ENCODE measurements at places on chromosomes 11 and 22.
A peak's percentile ranks its signal among the peaks of the same experiment; 100 is the strongest.

DNA sequence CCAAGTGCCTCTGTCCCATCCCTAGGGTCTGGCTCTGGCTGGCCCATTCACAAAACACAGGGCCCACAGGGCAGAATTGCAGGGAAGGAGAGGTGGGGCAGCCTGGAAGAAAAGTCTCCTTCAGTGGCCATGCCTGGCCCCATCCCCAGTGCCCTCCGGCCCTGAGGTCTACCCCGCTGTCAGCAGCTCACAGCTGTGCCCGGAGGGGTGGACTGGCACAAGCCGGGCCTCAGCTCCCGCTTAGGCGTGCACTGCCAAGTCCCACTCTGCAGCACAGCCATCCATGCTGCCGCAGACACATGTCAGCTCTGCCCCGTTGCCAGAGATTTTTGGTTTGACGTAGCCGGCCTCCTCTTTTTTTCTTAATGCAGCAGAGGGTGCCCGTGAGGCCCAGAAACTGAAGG, 3.9 kb upstream of the SCN2B start:
- no peak for DNase-seq

GRCh38 chr11:6433998-6434660, 6.7 kb downstream of the HPX start:
- no peak for DNase-seq

- DNase-seq = no peak
Observed at GRCh38 chr22:41184679-41185078, 20.4 kb upstream of the L3MBTL2 start.

GRCh38 chr11:33942954-33943353, 51.1 kb upstream of the LMO2 start:
- no peak for DNase-seq

GRCh38 chr22:27754247-27754887, 47.2 kb downstream of the MN1 start:
- no peak for DNase-seq

- no peak for DNase-seq
Observed at GRCh38 chr11:1163321-1163910, 5.7 kb downstream of the MUC5AC start.

GRCh38 chr11:131671734-131672133, 301.3 kb downstream of the NTM start:
- DNase-seq = no peak

GRCh38 chr11:69880041-69880825, 61.0 kb upstream of the FGF3 start:
- no peak for DNase-seq

DNA sequence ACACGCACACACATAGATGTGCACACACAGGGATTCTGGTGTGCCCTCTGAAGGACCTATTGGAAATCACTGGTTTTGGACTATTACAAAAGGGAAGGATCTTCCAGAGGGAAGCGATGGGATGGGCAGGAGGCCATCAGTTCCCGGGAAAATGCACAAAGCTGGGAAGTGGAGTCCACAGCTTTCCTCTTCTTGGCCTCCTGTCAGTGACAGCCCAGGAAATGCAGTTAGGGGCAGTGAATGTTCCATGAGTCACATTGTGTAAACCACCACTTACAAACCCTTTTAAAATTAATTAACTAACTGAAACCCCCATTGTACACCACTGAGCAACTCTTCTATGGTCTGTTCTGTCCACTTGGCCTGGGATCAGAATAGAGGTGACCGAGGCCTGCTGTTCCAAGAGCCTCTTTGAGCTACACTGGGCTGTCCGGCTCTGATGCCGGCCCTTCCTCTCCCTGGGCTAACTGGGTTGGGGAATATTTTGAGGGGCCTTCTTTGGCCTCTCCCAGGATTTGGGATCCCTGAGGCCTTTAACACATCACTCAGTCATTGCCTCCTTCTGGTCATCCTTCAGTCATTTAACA, 137.7 kb downstream of the FEZ1 start:
- DNase-seq = no peak

GRCh38 chr11:58446294-58446693, 4.3 kb upstream of the OR5B12 start:
- DNase-seq = no peak

GRCh38 chr22:24128631-24129262, 52.5 kb upstream of the SUSD2 start:
- no peak for DNase-seq

GRCh38 chr11:46710821-46711269, 8.2 kb upstream of the F2 start:
- DNase-seq = no peak

- no peak for DNase-seq
Observed at GRCh38 chr11:119521551-119521950, 98.6 kb upstream of the THY1 start.

DNA sequence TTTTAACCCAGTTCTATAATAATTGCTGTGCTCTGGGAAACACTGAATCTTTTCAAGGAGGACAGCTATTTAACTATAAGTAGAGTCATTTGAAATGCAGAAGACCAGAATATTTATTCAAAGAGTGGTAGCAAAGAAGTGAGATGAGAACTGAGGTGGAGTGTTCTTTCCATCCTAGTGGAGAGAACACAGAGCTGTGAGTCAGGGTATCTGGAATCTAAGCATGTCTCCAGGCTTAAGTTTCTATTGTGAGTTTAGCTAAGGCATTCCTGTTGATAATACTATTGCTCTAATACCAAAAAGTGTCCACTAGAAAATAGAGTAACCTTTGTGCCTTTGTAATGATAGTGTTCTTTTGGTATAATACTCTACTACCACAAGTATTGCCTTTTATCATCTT, 32.4 kb downstream of the JAM3 start:
- no peak for DNase-seq

DNA sequence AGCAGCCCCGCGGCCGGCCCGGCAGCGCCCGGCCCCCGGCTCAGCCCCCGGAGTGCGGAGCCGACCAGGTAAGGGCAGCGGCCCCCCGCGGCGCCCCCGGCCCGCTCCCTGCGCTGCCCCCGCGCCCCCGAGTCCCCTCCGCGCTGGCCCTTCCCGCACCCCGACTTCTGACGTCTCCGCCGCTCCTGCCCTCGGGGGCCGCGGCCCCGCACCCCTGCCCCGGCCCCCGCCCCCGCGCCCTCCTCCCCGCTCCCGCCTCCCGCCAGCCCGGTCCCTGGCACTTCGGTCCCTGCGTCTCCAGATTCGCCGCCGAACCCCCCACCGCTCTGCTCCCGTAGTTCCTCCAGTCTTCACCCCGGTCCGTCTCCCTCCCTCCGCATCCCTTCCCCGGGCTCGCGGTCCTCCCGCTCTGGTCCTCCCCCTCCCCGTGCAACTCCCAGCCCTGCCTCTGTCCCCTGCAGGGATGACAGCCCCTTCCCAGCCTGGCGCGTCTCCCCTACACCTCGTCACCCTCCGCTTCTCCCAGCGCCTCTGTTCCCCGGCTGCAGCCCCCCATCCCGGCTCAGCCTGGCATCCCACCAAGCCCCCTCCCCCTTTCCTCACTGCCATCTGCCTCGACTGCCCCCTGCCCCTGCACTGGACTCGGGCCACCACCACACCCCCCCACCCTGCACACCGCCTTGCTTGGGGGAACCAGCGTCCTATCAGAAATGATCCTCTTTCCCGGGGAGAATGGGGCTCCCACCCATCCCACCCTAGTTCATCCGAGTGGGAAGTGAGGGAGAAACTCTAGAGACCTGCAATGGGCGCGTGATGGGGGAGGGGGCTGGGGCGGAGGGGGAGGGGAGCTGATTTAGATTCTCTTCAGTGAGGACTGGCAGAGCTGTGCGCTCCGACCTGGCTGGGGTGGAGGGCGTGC, 531 bp downstream of the GRIK4 start:
- DNase-seq = no peak

DNA sequence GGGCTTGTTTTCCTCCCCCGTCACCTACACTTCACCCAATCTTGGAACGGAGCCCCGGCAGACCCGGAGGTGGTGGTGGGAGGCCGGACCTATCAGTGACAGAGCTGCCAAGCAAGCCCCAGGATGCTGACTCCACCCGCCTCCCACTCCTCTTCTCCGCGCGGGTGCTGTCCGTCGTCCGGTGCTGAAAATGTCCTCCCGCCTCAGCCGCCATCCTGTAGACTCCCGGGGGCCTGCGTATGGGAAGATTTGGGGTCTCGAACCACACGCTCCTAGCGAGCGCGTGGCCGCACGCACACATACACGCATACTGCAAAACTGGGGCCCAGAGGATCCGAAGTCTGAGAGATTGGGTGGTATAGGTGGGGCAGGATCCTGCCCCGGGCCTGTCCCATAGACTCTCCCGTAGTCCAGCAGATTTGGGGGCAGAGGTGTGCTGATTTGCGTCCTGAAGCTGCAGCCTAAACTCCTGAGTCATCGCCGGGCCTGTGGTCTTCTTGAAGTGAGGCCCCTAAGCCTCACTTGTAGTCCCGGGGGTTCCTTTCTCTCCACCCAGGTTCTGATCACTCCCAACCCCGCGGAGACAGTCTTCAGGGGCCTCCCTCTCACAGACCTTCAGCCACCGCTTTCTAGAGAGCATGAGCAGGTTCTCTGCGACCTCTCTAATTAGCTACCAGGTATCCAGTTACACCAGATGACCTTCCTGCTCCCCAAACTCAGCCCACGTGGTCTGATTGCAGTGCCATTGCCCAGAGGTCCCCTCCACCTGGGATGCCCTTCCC, 796 bp upstream of the YIF1A start:
- DNase-seq = no peak

DNA sequence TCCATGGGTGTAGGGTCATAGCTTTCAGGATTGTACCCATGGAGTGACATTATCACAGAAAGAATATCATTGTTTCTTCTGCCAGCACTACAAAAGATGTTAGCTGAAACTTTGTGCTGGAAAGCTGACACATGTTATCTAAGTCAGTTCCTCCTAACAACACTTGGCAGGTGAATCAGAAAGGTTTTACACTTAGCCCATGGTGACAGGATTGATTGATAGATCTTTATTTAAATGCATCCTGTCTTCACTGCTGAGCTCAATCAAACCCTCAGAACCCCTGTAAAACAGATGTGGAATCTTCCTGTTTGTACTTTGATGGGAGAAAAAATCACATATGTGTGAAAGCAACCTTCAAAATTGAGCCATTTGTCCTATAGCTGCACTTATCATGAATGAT, 811.5 kb upstream of the ANO3 start:
- no peak for DNase-seq

GRCh38 chr11:110295531-110296225, 736 bp downstream of the RDX start:
- peak; percentile 43 for DNase-seq

- DNase-seq = no peak
Observed at GRCh38 chr22:27685515-27685914, 116.0 kb downstream of the MN1 start.

DNA sequence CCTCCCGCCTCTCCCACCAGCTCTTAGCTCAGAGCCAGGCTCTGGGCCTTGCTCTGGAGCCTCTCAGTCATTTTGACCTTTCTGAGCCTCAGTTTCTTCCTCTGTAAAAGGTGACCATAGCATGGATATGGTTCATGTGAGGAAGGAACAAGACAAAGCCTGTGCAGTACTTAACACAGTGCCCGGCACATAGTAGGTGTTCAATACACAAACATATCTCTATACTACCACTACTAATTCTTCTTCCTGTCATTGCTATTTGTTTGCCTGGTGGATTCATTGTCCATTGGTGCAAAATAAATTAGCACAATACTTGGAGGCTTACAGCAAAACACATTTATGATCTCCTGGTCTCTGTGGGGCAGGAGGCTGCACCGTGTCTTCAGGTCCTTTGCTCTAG, 21.6 kb upstream of the MPPED1 start:
- DNase-seq = no peak

- DNase-seq = no peak
Observed at GRCh38 chr11:32259641-32260081, 168.8 kb downstream of the RCN1 start.

GRCh38 chr11:6608011-6608410, 4.0 kb downstream of the TAF10 start:
- no peak for DNase-seq

- DNase-seq = no peak
Observed at GRCh38 chr22:42347281-42347824, 76.9 kb upstream of the TCF20 start.

GRCh38 chr22:17957204-17957603, 67.2 kb downstream of the MICAL3 start:
- no peak for DNase-seq

DNA sequence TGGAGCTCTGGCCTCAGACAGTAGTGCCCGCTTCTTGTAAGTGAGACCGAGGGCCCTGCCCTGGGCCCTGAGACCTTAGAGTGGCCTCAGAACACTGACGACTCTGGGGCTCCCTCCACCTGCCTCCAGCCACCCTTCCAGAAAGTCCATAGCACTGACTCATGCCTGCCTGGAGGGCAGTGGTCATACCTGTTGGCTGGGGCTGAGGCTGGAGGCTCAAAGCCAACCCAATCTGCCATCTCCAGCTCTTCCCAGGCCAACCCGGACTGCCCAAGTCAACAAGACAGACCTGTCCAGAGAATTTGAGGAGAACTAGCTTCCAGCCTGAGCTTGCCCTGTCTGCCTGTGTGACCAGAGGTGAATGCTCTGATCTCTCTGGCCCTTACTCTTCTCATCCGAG, 66.9 kb upstream of the TTLL12 start:
- no peak for DNase-seq

- DNase-seq = no peak
Observed at GRCh38 chr11:85759915-85760314, 51.0 kb downstream of the SYTL2 start.

DNA sequence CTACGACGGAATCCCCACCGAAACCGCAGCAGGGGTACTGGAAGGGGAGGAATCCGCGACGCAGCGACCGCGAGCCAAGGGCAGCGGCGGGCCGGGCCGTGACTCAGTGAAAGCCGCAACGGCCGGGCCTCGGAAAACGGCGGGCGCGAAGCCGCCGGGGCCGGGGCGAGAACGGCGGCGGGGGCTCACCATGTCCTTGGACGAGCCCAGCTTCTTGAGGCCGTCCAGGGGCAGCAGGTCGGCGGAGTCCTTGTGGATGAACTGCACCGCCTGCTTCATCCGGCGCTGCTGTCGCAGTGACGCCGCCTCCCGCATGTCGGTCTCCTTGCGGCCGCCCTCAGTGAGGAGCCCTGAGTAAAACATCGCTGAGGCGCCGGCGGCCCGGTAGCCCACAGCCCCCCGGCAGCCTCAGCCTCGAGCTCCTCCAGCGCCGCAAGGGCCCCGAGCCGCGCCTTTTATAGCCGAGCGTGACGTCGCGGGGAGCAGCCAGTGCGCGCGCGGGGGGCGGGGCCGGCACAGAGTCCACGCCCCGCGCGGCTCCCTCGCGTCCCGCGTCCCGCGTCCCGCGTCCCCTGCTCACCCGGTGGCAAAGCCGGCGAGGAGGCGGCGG, at the start of gene NRIP3:
NRIP3 (minus strand) TSS at position 429 of the 610 bp plus-strand sequence; CDS start at position 363, 66 bp downstream.
- DNase-seq = no peak

Measured in NK-92 treated with Interleukin-12 subunit alpha and Interleukin-12 subunit beta, amount 100 ng/mL, for 24 hours (cell line).